ENCODE measurements at places on chromosomes 6 and 20.

- DNase-seq = no peak
These were observed 111.0 kb downstream of the PLCB4 start for GRCh38 chr20:9179867-9180266.

- no peak for DNase-seq
These were observed 586.2 kb downstream of the CD109 start for GRCh38 chr6:74282143-74282689.

GRCh38 chr6:99233219-99233618 is 116.3 kb downstream of the FAXC start:
- DNase-seq = no peak

DNA sequence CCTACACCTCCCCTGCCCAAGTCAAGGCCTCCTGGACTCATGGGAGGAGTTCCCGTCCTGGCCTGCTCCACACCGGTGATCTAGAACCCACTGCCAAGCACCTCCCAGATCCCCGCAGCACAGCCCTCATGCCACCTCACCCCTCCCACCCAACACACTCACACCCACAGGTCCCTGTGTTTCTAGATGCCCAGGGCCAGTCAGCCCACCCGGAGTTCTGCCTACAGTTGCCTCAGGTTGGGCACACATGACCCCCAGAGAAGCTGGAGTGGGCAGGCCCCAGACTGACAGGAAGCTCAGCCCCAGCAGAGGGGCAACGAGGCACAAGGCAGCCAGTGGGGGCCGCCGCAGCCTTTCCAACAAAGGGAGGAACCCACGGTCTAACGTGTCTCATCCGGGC is 29.6 kb downstream of the RRBP1 start:
- DNase-seq = no peak

DNA sequence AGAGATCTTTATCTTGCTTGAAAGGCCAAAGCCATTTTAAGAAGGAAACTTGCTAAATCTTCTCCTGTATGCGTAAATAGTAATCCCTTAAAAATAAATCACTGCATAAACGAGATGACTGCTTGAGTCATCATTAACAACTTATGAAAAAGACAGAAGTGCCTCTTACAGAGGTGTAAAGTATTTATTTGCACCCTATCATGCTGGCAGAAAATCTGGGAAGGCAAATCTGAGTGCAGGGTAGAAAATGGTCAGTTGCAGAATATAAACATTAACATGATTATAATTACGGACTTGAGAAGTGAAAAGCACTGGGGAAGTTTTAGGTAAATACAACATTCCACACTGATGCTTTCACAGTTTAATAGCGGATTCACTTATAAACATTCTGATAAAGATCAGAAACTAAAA is 67.5 kb upstream of the FBXO30 start:
- no peak for DNase-seq

DNA sequence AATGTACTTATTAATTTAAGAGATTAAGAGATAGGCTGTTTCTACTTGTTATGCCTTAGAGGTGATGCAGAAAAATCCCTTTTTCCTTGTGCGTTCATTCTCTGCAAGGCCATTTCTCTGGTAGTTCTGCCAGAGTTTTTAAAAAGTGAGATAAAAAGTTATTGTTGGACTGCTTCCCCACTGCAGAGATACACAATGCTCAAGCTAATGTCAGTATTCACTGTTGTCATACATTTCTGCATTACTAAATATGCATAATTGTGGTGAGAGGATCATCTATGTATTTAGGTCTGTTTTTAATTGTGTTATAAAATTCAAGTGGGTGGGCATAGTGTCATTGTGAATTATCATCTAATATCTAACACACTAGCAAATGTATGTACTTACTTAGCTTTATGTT is 600.4 kb downstream of the HTR1B start:
- no peak for DNase-seq

- no peak for DNase-seq
These were observed 3.7 kb upstream of the RNASET2 start for GRCh38 chr6:166959911-166960608.

- DNase-seq = no peak
These were observed 254.6 kb upstream of the PRDM1 start for GRCh38 chr6:105831311-105832097.

GRCh38 chr6:138857775-138858174 is 61.9 kb downstream of the ECT2L start:
- DNase-seq = no peak

DNA sequence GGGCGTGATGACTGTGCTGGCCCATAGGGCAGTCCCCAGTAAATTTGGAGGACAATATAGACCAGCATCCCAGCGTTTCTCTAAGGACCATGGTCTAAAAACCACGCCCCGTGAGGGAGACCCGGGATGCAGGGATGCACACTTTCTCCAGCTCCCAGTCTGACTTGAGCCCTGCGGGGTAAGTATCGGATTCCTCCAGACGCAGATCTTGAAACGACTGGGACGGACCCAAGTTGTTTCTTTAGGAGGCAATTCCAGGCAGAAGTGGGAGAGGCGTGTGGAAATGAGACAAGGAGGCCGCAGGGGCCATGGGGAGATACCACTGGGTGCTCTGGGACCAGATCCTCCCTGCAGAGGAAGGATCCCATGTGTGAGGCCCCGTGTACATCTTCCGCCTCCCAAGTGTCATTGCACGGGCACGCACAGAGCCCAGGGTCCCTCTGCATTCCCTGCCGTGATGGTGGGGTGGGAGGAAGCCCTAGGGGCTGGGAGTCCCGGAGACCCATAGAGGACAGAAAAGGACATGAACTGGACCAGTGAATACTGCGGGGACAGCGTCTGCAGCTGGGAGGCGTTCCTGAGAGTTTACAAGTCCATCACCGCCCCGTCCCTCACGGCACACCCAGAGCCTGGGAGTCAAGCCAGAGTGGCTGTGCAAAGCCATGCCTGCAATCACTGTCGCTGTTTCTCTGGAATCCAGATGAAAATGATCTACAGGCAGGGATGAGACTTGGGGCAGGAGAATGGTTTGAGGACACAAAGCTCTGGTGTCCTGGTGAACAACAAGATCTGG is 522.9 kb downstream of the CDH26 start:
- no peak for DNase-seq

DNA sequence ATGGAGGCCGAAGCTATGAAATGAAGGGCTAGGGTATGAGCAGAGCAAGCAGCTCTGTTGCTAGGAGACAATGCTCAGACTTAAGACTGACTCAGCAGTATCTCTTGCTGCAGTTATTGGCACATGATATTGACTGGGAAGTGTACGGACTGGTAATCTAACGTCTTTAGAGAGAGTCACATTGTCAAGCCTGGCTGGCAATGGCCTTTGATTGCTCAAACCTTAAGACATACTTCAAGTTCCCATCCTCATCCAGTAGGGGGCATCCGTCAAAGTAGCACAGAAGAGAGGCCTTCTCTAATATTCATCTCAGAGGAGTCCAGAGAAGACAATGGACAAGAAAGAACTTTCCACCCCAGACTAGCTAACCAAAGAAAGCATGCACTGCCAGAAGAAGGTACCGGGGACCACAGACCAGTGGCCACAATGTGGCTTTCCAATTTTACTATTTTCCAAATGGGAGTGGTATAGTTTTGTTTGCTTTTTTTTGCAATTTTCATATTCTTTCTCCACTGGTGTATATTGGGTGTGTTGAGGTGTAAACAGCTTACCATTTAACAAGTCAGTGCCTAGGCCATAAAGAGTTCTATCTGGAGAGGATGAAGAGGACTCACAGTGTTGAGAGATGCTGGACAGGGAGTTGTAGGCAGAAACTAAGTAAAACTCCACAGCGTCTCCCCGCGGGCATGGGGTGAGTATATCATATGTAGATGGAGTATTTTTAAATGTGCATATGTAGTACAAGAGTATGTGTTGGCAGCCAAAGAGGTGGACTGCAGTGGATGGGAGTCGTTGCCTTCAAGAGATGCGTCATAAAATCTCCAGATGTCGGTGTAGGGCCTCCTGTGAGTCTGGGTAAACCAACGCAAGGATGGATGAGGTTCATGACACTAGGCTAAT is 36.7 kb downstream of the LRFN2 start:
- no peak for DNase-seq

- DNase-seq = no peak
These were observed 296 bp downstream of the ADNP start for GRCh38 chr20:50930976-50931305.

GRCh38 chr20:57375652-57376230 is 15.5 kb upstream of the RBM38 start:
- DNase-seq = no peak

- no peak for DNase-seq
These were observed 14.3 kb downstream of the SLA2 start for GRCh38 chr20:36631646-36632045.

DNA sequence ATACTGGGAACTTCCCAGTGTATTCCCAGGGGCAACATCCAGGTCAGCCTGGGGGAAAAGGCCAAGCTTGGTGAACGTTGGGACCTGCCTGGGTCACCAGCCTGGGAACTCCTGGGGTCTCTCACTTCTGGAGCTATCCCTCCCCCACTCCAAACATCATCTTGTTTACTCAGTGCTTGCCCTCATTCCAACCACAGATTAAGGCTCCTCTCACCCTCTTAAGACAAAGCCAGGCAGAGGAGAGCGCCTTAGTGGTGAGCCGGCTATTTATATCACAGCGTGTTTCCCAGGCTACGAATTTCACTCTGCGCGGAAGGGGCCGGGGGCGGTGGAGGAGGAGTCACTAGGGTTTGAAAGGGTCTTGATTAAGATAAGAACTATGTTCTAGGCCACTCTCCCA is 12.1 kb downstream of the PRPH2 start:
- no peak for DNase-seq

DNA sequence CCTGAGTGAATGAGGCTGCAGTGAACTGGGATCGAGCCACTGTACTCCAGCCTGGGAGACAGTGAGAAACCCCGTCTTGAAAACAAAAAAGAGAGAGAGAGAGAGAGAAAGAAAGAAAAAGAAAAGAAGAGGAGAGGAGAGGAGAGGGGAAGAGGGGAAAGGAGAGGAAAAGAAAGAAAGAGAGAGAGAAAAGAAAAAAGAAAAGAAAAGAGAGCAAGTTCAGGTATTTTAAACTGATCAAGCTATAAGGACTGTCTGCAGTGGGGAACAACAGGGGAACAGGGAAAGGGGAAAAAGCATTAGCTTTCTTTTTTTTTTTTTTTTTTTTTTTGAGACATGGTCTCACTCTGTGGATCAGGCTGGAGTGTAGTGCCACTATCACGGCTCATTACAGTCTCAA is 2.5 kb downstream of the CGA start:
- DNase-seq = no peak

GRCh38 chr6:87102151-87102621 is 7.3 kb upstream of the CGA start:
- no peak for DNase-seq

DNA sequence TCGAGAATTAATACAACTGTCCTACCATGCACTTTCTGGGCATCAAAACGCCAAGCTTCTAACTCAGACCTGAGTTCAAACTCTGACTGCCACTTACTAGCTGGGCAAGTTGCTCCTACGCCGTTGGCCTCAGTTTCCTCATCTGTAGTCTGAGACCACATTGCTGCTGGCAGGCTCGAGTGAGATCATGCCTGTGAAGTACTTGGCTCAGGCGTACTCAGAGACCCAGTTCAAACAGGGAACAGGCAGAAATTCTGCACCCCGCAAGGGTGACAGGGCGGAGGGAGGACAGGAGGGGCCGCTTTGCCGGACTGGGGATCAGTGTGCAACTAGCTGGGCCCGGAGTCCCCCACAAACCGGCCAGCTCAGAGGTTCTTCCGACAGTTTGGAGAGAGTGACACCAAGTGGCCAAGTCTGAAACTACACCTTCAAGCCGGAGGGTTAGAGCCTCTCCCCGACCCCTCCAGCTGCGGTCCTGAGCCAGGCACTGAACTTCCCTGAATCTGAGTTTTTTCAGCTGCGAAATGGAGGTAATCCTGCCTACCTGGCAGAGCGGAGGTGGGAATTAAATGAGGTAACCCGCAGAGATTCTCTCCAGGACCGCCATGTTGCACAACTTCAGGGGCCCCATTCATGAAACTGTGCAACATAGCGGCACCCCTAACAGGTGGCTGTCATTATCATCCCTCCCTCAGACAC is 46.0 kb upstream of the PTPN1 start:
- no peak for DNase-seq

DNA sequence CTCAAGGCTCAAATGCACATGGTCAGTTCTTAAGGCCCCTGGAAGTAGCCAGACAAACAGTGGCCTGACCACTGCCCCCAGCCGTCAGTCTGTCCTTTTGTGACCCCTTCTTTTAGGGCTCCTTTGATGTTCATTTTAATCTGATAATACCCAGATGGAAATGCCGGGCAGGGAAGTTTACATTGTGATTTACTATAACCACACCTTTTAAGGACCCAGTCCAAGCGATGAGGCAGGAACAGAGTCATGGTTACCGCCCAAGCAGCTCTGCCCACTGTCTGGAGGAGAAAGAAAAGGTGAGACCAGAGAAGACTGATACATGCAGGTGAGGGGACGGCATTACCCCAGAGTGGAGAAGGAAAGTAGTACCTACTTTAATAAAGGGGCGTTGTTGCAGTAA is 110.6 kb downstream of the PLEKHG1 start:
- DNase-seq = no peak

DNA sequence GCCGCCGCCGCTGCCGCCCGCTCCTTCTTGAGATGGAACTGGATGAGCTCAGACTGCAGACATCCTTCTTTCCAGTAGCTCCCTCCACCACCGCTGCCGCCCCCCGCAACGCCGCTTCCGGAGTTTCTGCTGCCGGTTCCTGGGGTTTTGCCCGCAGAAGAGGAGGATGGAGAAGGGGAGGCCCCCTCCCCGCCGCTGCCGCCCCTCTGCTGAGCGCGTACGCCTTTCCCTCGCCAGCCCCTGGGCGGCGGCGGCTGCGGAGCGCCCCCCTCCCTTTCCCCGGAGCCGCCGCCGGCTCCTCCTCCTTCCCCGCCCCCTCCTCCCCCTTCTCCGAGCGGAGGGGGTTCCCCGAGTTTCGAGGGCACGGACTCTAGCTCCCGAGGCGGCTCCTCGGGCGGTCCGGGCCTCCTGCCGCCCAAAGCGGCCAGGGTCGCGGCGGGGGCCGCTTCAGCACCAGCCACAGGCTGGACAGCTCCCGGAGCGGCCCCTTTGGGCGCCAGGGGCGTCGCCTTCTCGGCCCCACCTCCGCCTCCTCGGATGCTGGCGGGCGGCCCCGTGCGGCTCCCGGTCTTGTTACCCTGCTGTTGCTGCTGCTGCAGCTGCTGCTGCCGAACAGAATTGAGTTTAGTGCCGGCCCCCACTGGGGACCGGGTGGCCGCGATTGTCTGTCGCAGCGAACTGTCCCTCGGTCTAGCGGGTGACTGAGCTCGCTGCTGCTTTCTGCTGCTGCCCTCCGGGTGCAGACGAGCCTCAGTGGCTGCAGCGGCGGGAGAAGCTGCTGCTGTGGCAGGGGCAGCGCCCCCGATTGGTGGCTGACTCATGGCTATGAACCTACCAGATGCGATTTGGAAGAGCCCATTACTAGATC is 3.1 kb downstream of the MTCL3 start:
- DNase-seq = peak; percentile 92

GRCh38 chr6:136304410-136304809 is 14.8 kb upstream of the BCLAF1 start:
- DNase-seq = no peak

- no peak for DNase-seq
These were observed 45.5 kb upstream of the FILIP1 start for GRCh38 chr6:75539136-75539535.

- no peak for DNase-seq
These were observed 69.7 kb upstream of the PMEPA1 start for GRCh38 chr20:57779401-57780003.
